Stimulated activated CD4-positive, alpha-beta T cell treated with anti-CD3 and anti-CD28 coated beads, Interleukin-1b, Interleukin-23, amount 100 ng/mL, for 1 hour (primary cell): ENCODE measurements at places on chromosomes 5 and 9.

- DNase-seq = no peak
These were observed 4.1 kb upstream of the HDHD3 start for GRCh38 chr9:113380869-113381378.

GRCh38 chr5:10501554-10502075 is 59.9 kb downstream of the ROPN1L start:
- DNase-seq = no peak

DNA sequence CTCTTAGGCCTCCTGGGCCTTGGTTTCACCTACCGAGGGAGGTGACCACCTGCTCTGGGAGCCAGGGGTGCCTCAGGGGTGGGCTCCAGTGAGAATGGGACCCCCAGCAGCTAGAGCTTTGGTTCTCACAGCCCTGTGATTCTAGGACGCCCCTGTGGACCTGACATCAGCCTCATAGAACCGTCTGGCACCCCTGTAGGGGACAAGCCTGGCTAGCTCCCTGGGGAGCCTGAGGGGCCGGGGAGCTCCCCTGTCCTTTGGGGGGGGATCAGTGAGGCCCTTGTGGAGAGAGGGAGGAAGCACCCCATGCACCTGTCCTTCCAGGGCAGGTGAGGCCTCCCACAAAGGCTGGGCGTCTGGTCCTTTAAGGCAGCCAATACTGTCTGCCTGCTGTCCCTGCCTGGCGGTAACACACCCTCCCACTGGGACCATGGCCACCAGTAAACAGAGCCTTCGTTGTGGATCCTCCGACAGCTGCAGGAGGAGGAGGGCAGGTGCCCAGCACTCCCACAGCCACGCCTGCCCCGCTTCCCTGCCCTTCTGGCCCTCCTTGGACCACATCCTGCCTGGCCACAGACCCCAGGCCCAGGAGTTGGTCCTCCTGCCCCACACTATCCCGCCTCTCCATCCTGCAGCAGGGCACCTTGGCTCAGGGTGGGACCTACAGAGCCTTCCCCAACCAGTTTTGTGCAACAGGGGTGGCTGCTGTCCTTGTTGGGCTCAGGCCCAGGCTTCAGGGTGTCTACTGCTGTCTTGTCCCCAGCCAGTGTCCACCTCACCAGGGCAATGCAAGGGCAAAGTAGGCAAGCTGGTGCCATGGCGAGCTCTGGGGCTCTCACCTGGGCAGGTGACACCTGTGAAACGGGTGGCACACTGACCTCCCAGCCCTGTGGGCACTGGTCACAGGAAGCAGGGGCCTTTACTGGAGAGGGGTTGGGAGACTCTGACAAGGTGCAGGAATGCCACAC is 3.0 kb upstream of the TUBB4B start:
- DNase-seq = no peak

DNA sequence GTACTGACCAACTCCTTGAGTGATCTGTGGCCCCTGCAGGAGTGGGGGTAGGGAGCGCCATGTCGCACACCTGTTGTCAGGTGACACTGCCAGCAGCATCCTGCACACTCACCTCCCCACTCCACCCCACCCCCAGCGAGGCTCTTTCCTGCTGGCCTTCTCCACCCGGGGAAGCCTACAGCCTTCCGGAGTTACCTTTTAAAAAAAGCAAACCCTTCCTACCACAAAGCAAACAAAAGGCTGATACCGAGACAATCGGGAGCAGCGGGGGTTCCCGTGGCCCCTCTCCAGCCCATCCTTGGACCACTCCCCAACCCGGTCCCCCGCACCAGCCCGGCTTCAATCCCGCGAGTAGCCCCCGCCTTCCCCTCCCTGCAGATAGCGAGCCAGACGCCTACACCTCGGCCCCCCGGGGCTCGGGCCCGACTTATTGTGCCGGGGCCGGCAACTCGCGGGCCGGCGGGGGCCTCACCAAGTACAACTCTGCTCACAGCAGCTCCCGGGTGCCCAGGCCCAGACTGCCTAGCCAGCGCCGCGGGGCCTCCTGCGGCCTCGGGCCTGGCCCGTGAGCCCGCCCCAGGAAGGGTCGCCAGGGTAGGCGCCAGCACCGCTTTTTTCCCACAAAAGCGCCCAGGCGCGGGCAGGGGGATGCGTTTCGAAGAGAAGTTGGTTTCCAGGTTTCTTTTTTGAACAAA is 724 bp downstream of the MACROH2A1 start:
- no peak for DNase-seq

DNA sequence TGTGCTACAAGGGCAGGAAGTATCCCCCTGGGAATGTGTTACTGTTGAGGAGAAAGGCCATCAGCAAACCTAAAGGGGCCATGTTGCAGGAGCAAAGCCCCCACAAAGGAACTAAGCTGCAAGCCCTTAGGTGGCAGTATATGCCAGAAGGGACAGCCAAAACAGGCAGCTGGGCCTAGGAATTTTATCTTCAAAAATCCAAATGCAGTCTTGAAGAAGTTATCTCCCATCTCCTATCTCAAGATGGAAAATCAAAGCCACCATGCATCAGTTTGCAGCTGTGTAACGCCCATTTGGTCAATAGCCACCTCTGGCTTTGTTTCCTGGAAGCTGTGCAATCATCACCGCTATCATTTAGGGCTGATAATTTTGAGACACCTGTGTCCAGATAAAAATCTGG is 400.3 kb downstream of the ARHGEF28 start:
- no peak for DNase-seq

- DNase-seq = no peak
These were observed 15.8 kb downstream of the CCDC152 start for GRCh38 chr5:42772265-42772993.

DNA sequence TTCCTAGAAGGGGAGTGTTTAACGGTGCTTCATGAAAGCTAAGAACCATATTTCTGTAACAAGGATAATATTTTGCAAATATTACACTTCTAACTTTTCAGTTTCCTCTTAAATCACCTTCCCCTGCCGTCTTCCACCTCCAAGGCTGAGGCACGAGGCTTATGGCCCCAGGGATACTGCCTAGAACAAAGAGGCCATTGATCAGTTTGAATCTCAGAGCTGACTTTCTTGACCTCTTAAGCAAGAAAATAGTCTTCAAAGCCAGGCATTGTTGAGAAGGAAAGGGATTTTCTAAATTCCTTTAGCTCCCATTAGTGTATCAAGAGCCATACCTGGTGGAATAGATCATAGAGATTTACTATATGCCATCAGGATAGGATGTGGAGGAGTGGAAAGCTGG is 566.2 kb downstream of the BNC2 start:
- DNase-seq = no peak

DNA sequence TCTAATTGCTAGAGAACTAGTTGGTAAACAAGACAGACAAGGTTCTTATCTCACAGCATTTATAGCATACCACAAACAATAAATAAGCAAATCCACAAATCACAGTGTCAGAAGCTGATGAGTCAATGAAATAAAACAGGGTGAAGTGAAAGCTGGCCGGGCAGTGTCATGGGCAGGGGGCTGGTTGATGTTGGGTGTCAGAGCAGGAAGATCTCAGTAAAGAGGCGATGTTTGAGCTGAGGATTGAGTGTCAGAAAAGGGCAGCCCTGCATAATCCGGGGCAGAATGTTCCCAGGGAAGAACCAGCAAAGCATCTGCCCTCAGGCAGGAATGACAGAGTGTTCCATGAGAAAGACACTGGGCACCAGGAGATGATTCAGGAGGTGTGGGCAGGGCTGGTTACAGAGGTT is 183.4 kb downstream of the GOLPH3 start:
- DNase-seq = no peak

- DNase-seq = no peak
These were observed 29.3 kb upstream of the ABL1 start for GRCh38 chr9:130805510-130806326.

- peak; percentile 59 for DNase-seq
These were observed 157.2 kb upstream of the PITX1 start for GRCh38 chr5:135191084-135191826.

GRCh38 chr9:135903786-135904520 is 3.4 kb downstream of the CAMSAP1 start:
- no peak for DNase-seq
